ENCODE measurements at places on chromosomes 4 and X.

GRCh38 chr4:184238072-184238745 lies 20.5 kb upstream of the ENPP6 start:
- no peak for DNase-seq

DNA sequence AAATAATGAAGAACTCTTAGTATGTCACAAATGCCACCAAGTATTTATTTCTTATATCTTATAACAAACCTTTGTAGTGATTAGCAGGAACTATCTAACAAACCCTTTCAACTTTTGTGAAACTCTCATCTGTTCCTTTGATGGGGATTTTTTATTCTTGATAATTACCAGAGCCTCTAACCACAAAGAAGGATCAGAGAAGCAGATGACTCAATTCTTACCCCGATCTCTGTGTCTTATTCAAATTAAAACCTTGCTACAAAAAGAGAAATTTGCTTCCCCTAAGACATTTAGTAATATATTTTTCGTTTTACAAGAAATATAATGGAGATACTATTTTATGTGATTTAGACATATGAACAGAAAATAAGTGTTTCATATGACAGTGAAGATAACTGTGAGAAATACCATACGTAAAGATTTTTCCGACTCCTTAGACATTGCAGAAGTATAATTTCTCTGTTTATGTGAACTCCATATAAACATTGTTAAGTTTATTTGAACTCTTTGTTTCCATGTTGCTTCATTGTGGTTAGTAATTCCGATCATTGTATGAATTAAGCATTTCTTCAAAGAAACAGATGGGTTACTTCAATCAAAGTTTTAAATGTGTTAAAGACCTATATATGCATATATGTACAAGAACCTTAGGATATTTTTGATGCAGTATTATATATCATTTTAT lies 205.4 kb downstream of the CFAP299 start:
- no peak for DNase-seq

GRCh38 chr4:793941-794621 lies 31.8 kb downstream of the CPLX1 start:
- DNase-seq: no peak

DNA sequence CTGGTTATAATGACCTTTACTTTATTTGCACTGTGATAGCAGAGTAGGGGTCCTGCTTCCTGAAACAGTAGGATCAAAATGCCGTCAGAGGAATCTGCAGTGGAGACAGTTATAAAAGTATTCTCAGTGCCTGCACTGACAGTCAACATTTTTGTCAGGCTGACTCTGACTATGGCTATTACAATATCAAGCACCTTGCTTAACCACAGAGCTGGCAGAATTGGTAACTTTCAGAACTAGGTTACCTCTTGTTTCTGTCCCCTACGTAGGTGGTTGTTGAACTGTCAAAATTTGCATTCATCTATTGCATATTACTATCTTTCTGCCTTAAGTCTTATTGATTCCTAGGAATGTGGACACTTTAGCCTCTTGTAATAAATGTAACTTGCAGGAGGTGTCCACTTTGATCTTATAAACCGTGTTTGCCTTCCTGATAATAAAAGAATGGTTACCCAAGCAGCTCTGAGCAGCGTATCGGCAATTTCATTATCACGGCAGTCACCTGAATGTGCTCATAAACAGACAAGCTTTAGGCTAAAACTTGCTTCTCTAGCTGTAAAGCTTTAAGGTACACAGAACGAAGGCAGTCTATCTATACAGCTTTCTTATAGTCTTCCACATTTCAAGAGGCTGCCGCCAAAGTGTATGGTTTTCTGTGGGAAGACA lies 353.0 kb upstream of the GALNT7 start:
- DNase-seq: no peak

- DNase-seq: peak; percentile 70
Observed at GRCh38 chr4:101119141-101119540, 228.2 kb downstream of the PPP3CA start.

GRCh38 chr4:152100379-152101201 lies 339.8 kb upstream of the GATB start:
- peak; percentile 42 for DNase-seq

- DNase-seq: no peak
Observed at GRCh38 chr4:73417973-73418372, 13.9 kb downstream of the ALB start.

DNA sequence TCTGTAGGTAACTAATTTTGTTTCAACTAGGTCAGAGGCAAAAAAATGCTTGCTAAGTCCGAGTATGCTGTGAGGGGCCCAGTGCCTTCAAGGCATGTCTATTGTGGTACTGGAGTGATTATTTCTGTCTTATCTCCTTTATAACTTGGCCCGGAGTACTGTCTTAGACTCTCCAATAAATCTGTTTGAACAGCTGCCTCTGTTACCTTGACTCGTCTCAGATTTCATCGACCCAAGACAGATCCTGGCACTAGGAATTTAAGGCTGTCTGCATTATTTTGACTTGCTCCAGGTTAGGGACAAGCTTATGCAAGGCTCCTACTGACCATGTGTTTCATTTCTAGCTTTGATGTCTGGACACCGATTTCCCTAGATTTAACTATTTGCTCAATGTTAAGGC lies 41.1 kb upstream of the NKAP start:
- no peak for DNase-seq

DNA sequence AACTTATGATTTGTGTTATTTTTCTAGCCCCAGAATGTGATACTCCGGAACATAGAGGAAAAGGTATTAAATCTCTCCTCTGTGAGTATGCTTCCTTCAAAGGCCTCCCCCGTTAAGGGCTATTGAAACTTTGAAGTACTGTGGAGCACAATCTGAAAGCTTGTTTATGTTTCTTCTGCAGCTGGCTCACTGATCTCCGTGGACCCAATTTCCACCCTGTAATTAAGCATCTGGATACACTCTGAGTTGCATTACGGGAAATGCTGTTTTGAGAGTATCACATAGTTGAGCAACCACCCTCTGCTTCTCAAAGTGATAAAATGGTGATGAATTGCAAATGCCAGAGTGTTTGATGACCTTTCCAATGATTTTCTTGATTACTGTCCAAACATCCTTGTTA lies 296.8 kb upstream of the PABPC5 start:
- no peak for DNase-seq

- DNase-seq: no peak
Observed at GRCh38 chrX:20515841-20516461, 249.2 kb upstream of the RPS6KA3 start.

DNA sequence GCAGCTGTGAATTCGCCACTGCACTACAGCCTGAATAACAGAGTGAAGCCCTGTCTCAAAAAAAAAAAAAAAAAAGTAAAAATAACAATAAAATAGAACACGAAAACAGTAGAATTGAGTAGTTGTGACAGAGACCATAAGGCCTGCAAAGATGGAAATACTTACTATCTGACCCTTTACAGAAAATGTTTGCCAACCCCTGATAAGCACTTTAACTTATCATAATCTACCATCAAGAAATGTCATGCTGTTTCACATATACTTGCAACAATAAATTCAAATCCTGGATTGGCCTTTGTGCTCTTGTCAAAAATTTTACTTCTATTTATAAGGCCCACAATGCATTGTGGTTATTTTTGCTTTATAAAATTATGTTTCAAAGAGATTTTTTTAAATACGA lies 75.5 kb downstream of the ING2 start:
- DNase-seq: no peak

DNA sequence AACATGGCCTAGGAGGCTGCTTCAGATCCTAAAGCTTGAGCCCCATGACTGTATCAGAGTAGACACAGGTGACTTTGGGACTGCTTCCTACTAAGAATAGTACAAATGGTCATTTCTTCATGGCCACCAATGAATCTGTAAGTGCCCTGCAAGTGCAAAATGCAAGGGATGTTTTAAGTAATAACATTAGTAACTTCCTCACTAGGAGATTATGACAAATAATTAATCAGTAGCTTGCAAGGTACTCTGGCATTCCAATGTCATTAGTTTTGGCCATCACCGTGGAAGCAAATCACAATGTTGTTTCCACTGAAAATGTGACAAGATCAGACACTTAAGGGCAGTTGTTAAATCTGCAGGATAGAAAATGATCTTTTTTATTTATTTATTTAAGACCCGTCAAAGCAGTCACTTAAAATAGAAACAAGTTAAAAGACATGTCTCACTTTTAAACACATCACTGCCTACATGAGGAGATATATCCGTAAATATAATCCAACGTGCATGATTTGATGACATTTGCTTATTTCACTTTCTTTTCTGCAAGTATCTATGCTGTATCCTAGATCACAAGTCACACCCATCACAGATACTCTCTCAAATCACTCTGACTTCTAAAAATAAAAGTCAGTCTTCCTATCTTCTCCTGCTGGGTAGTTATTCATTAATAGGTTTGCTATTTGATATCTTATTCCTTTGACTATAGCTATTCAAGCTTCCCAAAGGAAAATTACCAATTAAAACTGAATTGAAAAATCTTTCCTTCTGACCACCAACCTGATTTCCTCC lies 400.6 kb downstream of the IL15 start:
- DNase-seq: no peak

GRCh38 chrX:65574356-65574755 lies 39.8 kb upstream of the LAS1L start:
- DNase-seq: no peak

DNA sequence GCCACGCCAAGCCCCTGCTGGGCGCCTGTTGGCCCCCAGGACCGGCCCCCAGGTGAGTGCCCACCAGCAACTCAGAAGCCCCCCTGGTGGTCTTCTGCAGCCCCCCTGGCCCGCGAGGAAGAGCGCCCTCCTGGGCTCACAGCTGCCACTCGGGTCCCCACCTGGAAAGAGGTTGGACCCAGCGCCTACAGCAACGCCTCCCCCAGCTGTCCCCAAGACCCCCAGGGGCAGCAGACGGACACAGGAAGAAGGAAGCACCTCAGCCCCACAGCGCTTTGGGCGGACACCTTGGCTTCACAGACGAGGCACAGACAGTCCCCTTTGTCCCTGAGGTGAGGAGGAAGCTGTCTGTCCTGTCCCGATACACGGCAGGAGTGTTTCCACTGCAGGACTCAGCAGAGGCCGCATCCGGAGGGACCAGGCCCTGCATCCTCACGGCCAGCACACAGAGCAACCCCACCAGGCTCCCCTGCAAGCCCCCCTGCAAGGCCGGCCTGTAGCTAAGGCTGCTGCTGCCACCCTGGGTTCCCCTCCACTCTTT lies 115.6 kb upstream of the NKX1-1 start:
- DNase-seq: no peak

- no peak for DNase-seq
Observed at GRCh38 chr4:71380788-71381187, 42.0 kb downstream of the SLC4A4 start.

DNA sequence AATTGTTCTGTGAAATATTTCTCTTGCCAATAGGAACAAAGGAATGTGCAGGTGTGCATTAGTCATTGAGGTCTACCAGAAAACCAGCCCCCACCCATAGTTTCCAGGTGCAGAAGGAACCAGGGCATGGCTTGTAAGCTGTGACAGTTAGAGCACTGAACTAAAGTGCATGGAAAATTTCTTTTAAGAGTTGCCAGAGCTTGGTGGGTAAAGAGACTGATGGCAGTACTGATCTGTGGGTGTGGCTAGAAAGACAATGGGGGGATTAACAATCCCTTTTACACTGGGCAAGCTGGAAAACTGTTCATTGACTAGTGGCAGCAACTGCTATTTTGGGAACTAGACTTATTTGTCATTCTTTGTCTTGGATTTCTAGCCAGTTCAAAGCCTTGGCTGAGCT lies 326.9 kb downstream of the PCDH19 start:
- DNase-seq: no peak

DNA sequence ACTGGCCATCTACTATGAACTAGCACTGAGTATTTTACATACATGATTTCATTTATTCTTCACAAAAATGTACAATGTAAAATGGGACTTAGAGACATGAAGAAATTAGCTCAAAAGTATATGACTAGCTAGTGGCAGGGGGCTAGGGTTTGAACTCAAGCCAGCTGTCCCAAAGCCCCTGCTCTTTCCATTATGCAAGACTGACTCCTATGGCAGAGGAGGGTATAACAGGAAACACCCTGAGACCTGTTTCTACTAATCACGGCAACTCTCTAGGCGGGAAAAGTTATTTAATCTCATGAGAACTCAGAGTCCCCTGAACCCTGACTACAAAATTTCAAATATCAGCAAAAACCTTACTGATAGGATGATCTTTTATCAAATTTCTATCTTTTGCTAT lies 150.6 kb downstream of the PRDM5 start:
- no peak for DNase-seq

GRCh38 chr4:174040287-174040686 lies 243.2 kb downstream of the FBXO8 start:
- DNase-seq: no peak

- peak; percentile 26 for DNase-seq
Observed at GRCh38 chrX:118536687-118537461, 41.3 kb downstream of the DOCK11 start.

DNA sequence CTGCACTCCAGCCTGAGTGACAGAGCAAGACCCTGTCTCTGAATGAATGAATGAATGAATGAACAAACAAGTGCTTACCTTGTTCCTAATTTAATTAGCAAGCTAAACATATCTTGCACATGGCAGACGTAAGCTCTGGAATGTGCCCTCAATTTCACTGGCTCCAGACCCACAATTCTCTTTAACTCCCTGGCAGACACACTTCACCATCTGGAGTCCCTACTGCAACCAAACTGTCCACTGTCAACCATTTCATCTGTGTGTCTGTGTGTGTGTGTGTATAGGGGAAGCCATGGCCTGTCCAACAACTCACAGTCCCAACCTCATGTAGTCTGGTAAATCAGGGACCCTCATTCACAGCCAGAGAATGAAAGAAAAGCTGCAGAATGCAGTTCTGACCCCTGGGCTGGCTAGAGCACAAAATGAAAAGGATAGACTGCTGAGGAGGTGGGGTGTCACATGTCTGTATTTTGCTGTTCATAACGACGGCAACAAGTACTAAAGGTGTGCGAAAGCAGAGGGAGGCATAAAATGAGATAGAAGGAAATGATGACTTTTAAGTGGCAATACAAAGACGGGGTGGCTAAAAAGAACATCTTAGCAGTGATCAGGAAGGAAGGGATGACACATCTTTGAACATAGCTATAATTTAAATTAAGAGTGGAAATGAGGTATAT lies 114.1 kb downstream of the TSPAN5 start:
- DNase-seq: no peak

DNA sequence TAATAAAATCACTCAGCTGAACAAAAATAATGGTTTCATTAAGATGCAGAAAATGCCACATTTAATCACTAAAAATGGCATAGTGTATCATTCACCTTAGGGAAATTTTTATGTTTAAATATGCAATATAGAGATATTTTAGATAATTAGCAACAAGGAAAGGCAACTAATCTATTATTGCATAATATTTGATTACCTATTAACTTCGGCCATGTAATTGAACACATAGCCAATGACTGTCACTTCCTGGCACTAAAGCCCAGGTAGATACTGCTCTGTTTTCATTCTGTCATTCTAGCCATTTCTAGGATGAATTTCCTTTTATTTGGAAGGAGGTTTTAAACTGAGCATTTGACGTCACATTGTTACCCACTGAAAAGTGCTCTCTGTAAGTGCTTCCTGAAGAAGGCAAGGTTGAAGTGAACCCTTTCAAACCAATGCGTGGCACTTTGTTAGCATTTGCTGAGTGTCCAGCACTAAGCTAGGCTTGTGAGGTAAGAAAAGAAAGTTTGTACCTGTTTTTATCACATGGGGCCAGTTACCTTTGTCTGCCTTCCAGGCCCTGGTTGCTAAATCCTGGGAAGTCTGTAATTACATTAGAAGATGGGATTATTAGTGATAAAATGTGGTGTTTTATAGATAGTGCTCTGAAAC lies 67.8 kb upstream of the LSM6 start:
- DNase-seq: no peak

Measured in globus pallidus (tissue), 1 donor.